Stimulated activated CD4-positive, alpha-beta T cell treated with anti-CD3 and anti-CD28 coated beads, Interleukin-15, amount 100 ng/mL, for 1 hour (primary cell): ENCODE measurements at places on chromosomes 7 and 10.

- no peak for DNase-seq
Observed at GRCh38 chr10:119806334-119807130, 66.1 kb downstream of the MCMBP start.

DNA sequence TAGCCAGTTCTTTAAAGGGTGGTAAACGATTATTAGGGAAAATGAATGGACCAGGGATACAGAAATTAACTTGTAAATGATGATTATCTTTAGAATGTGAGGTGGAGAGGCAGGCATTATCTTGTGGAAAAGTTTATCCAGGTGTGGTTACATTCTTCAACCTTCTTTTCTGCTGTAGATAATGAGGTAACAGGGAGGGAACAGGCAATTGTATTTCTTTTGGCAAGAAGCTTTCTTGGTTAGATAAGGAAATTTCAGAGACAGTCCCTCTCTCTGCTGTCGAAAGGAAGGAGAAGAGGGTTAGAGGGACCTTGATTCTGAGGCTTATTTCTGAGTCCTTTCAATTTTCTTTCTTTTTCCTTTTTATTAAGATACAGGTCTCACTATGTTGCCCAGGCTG, 32.1 kb downstream of the MRPL32 start:
- no peak for DNase-seq

GRCh38 chr7:31302356-31302755, 38.2 kb downstream of the NEUROD6 start:
- no peak for DNase-seq

- DNase-seq, result no peak
Observed at GRCh38 chr7:66642932-66643331, 14.3 kb downstream of the KCTD7 start.

DNA sequence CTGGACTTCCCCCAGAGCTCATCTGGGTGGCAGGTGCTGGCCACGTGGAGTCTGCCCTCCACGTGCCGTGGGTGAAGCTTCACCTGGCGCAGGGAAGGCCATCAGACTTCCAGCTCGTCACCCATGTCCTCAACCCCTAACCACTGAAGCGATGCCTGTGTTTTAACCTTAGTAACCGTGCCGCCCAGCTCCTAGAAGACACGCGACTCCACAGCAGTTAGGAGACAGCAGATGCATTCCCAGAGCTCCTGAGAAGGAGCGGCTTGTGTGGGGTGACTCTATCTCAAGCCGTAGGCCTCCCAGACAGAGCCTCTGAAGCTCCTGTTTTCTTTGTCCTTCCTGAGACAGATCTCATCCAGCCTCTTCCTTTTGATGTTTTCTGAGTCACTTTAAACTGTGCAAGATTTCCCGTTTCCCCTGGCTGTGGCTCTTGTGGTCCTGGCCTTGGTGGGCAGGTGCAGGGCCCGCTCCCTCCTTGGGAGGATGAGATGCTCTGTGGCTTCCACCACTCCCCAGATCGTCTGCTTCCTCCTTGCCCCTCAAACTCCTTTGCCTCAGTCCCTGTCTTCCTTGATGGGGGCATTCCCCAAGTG, 41.4 kb upstream of the AP5Z1 start:
- no peak for DNase-seq

DNA sequence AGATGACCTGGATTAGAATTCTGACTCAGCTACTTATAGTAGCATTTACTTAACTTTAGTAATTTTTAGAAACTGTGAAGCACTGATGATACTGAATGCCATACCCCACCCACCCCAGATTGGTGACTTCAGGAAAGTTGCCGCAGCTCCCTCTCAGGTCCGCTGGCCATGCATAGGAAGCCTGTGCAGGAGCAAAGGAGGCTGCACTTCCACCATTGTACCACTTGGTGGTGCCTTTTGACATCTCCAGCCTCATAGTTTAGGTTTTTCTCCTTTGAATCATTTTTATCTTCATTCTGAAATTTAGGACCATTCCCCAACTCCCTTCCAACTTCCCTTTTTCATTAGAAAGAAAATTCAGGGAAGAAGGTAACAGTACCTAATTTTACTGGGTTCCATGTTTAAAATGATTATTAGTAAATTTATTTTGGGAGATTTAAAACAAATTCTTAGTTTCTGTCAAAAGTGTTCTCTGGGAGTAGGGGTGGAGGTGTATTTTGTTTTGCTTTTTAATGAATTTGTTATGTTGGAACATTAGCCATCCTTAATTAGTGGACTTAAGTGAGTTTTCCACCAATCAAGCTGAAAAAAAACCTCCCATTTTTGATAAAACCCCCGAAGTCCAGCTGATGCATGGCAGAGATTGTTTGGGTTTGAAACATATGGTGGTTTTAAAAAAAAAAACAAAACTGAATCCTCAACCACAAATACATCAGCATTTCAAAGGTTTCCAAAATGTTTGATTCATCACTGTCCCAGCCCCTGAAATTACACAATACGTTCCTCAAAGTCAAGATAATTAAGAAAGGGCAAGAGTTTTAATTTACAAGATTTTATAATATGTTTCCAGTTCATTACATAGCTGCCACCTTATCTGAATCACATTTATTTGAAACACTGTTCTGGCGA, 109.6 kb downstream of the WNT2 start:
- DNase-seq, result no peak

DNA sequence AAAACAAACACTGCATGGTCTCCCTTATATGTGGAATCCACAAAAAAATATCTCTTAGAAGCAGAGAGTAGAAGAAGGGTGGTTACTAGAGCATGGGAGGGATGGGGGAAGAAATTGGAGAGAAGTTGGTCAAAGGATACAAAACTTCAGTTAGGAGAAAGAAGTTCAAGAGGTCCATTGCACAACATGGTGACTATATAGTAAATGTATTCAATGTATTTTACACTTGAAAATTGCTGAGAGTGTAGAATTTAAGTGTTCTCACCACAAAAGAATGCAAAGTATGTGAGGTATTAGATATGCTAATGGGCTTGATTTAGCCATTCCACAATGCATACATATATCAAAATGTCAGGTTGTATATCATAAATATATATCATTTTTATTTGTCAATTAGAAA, 232.0 kb upstream of the CELF2 start:
- no peak for DNase-seq

DNA sequence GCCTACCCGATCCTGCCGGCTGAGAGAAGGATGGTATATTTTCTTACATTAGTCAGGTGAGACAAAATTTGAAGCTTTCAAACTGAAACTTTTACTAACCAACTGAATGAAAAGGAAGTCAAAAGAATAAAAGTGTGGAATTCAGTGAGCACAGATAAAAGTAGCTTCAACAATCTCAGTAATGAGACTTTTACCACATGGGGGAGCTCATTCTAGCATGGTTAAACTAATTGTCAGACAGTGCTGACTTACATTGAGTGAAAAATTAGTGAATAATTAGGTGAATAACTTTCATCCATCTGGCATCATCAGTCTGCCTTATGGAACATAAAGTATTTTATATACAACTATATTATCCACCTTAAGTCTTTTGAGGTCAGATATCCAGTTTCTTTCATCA, 8.4 kb downstream of the FAM237B start:
- no peak for DNase-seq

DNA sequence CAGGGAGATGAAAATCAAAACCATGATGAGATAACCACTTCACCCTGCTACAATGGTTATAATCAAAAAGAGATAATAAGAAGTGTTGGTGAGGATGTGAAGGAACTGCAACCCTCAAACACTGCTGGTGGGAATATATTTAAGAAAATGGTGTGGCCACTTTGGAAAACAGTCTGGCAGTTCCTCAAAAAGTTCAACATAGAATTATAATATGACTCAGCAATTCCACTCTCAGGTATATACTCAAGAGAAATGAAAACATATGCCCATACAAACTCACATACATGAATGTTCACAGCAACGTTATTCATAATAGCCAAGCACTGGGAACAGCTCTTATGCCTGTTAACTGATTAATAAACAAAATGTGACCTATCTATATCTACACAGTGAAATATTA, 104.8 kb downstream of the SLC25A13 start:
- DNase-seq, result no peak

DNA sequence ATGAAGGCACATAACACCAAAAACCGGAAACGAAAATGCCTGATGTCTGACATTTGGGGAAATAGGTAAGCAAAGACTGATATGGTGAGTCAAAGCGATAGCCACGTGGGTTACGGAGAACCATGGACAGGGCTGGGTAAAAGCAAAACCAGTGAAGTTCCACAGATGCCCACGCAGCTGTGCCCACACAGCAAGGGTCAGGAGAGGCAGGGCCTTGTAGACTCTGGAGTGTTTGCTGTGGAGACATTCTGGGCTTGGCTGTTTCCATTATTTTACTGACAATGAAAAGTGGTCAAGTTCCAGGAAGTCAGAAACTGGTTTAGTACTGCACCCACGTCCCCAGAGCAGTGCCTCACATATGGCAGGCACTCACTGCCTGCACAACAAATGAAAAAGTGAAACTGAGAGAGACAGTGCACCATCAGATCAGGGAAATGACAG, 148.7 kb downstream of the ZMYND11 start:
- DNase-seq, result no peak

GRCh38 chr7:116653646-116654045, 18.4 kb upstream of the MET start:
- no peak for DNase-seq

- DNase-seq, result no peak
Observed at GRCh38 chr10:70804421-70804808, 11.3 kb upstream of the SGPL1 start.

DNA sequence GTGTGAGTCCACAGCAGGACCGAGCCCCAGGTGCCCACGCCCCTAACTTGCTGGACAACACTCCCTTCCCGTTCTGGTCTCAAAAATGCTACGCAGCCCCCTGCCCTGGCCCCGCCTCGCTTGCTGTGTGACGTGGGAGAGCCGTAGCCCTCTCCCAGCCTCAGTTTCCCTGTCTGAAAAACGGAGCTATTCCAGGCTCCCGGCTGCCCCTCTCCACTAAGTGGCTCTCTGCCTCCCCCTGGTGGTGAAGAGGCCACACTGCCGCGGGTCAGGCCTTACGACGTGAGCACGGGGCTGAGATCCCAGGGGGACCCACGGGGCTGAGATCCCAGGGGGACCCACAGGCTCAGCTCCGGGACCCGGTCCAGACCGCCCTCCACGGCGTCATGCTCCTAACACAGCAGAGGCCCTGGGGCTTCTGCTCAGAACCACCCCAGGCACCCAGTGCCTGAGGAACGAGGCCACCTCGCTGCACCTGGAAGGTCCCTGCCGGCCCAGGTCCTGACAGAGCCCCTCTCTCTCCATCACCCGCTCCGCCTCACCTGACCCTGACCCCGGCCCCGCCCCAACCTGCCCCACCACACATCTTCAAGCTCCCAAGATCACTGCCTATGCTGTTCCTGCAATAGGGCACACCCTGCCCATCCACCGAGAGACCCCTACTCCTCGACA, 26.7 kb downstream of the MICALL2 start:
- peak; percentile 67 for DNase-seq

DNA sequence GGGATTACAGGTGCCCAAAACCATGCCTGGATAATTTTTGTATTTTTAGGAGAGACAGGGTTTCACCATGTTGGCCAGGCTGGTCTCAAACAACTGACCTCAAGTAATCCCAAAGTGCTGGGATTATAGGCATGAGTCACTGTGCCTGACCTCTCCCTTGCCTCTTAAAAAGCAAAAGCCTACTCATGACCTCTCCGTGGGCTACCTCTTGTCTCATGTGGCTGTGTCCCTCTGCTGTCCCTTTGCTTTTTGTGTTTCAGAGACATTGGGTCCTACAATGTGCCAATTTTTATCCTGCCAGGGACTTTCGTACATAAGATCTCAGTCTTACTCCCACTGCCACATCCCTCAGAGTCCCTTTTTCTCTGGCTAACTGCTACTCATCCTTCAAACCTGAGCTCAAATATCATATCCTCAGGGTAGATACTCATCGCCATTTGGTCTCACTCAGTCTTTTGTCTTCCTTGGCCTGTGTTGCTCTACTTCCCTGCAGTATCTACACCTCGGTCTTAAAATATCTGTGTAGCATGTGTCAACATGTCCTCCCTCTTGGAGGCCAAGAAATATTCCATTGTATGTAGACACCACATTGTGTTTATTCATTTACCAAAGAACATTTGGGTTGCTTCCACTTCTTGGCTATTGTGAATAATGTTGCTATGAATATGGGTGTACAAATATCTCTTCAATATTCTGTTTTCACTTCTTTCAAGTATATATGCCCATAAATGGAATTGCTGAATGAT, 465.0 kb upstream of the KLF6 start:
- no peak for DNase-seq

- no peak for DNase-seq
Observed at GRCh38 chr7:107742678-107743566, 1.0 kb upstream of the CBLL1 start.
